ENCODE measurements at places on chromosomes 1 and 21.

GRCh38 chr1:94180650-94181049 is 56.7 kb downstream of the ARHGAP29 start:
- no peak for DNase-seq

- DNase-seq = no peak
These were observed 7.3 kb downstream of the UQCRHL start for GRCh38 chr1:15799928-15800835.

GRCh38 chr1:210446479-210446878 is 117.8 kb downstream of the HHAT start:
- DNase-seq = peak; percentile 75

DNA sequence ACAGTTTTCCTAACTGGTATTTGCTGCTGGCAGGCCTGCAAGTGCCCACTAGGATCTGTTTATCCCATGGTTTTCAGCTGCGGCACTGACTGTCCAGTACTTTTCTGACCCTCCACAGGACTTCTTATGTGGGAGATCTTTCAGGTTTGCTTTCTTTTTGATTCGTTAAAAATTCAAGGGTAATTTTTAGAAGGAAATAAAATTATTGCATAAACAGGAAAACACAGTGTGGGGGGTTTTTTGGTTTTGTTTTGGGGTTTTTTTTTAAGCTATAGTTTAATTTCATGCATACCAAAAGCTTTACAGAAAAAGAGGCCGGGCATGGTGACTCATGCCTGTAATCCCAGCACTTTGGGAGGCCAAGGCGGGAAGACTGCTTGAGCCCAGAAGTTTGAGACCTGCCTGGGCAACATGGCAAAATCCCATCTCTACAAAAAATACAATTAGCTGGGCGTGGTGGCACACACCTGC is 3.6 kb downstream of the NIBAN1 start:
- no peak for DNase-seq

DNA sequence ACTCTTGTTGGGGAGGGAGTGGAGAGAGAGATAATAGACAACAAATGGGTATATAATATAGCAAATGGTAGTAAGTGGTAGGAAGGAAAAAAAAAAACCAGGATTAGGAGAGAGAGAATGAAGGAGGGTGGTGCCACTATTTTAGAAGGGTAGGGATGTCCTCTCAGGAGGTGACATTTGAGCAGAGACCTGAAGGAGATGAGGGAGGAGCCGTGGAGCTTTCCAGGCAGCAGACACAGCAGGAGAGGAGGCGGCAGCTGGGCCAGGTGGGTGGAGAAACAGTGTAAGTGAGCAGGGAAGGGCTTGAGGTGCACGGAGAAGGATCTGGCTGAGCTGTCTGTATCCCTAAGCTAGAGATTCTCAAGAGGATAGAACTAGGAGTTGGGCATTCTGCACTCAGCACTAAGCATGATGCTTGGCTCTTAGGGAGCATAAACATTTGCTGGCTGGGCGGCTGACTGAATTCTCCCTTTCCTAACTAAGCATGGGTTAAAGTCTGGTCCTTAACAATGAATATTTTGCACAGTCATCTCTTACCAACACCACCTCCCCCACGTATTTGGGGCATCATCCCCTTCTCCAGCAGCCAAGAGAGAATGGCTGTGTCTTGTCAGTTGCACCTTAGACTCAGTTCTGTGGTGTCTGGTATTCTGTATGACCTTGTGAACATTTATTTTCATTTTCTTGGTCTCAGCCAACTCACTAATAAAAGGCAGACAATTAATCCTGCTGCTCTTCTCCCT is 27.6 kb upstream of the SARS1 start:
- DNase-seq = no peak

DNA sequence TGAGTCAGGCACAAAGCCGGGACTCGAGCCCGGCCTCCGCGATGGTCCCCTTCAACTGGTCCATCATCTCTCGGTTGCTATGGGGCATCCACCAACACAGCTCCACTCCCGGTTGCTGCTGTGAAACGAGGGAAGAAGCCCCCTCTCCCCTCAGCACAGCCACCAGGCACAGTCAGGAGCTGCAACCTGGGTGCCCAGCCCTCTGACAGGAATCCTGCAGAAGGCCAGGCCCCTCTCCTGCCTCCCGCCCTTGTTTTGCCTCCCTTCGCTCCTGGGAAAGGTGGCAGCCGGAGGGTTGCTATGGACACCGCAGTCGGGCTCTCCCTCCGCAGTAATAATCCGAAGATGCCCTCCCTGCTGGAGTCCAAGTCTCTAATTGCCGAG is 8.9 kb upstream of the KCNN3 start:
- DNase-seq = no peak

DNA sequence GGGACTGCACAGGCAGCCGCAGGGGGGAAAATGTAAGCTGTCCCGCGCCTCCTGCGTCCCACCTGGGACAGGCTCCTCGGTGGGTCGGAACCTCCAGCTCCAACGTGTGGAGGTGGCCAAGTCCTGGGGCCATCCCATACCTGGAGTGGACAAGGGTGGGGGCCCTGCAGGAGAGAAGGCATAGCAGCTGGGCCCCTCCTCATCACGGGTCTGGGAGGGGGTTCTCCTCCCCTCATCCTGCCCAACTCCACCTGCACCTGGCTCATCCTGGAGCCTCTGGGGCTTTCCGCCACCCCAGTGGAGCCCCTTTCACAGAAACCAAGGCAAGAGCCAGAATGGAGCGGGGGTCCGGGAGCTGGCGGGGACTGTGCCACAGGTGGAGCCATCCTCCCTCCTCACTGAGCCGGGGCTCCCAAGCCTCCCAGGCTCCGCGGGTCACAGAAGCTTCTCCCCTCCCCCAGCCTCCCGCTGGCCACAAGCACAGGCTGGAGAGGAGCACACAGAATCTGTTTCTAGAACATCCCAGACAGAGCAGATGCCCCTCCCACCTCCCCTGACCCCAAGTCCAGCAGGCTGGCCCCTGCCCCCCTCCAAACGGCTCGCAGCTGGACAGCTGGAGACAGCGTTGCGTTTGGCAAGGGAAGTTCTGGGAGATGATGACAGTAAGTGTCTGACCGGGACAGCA is 65.8 kb downstream of the MEGF6 start:
- DNase-seq = no peak

- DNase-seq = peak; percentile 90
These were observed at the start of gene GPATCH3 for GRCh38 chr1:26900001-26900814. TSS of gene GPATCH3 (minus strand) at chr1:26900467. CDS start at chr1:26900442, 25 bp downstream.

- DNase-seq = peak; percentile 27
These were observed 22.8 kb upstream of the LBR start for GRCh38 chr1:225450491-225451191.

GRCh38 chr1:20847611-20848080 is 60.5 kb upstream of the HP1BP3 start:
- no peak for DNase-seq

DNA sequence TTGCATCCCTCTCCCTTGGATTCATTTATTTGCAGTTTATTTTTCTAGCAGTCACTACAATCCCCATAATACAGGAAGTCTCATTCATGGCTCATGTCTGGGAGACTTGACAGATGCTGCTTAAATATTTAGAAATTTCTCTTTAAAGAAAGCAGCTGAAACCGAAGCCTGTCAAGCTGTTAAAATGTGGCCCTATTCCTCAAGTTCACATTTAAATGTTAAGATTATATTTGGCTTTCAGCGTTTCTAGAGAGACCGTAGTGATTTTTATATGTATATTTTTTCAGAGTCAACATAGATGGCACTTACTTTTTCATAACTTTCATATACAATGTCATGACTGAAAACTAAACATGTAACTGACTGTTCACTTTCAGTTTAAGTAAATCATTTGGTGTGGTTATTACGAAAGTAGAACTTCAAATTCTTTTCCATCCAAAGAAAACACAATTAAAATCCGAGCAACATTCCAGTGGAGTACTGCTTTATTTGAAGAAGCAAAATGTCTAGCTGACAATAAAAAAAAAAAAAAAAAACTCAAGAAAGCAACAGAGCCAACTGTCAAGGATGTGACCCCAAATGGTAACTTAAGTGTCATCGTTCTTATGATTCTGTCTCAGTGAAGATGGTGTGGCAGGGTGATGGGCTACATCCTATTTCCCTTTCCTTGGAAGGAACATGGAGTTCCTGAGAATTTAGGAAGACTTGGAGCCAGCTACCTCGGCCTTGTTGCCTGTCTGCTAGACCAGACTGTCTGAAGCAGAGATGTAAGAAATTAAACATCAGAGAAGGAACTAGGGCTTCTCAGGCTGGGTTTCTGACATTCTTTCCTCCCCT is 37.8 kb downstream of the MIS18A start:
- no peak for DNase-seq

DNA sequence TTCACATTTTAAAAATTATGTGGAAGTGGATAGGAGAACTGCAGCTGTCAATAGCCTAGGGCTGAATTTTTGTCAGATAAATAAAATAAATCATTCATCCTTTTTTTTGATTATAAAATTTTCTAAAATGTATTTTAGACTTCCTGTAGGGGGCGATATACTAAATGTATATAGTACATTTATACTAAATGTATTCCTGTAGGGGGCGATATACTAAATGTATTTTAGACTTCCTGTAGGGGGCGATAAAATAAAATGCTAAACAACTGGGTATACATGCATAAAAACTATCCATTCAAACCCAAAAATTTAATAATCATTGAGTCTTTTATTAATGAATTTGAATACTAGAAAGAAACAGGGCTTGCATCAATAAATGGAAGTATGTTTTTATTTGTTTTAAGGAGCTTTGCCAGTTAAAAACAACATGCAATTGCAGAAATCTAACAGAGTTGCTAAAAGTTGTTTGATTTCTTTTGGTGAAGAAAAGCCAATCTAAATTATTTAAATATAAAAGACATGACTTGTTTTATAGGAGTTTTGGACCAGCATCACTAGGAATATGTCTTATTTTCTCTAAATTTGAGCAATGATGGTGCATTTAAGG is 31.4 kb downstream of the CLCA1 start:
- DNase-seq = no peak

DNA sequence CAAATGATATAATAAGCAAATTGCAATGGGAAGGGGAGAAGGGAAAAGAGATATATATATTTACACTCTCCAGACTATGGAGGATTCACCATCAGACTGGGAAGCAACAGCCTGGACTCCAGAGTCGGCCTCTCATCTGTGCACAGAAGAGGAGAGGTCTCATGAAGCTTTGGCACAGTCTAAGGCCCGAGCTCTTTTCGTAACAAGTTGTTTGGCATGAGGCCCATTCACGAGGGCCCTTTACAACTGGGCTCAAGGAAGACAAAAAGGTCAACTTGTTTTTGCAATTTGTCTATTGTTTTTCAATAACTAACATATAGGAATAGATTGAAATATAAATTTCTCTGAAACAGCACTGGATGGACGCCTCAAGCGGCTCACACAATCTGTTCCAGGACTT is 66.7 kb upstream of the AJAP1 start:
- DNase-seq = no peak

- no peak for DNase-seq
These were observed 1485.7 kb downstream of the KCNT2 start for GRCh38 chr1:195122497-195122896.

- DNase-seq = no peak
These were observed 30.3 kb downstream of the CAPN8 start for GRCh38 chr1:223635236-223635635.

- no peak for DNase-seq
These were observed 1.4 kb upstream of the USP21 start for GRCh38 chr1:161157867-161158266.

GRCh38 chr1:109161858-109162606 is 48.1 kb downstream of the ELAPOR1 start:
- peak; percentile 15 for DNase-seq

GRCh38 chr1:181139631-181140061 is 51.1 kb downstream of the IER5 start:
- DNase-seq = no peak

- no peak for DNase-seq
These were observed 83.9 kb downstream of the USP24 start for GRCh38 chr1:55131218-55131617.

GRCh38 chr1:28535180-28535579 is 17.7 kb upstream of the TRNAU1AP start:
- no peak for DNase-seq

DNA sequence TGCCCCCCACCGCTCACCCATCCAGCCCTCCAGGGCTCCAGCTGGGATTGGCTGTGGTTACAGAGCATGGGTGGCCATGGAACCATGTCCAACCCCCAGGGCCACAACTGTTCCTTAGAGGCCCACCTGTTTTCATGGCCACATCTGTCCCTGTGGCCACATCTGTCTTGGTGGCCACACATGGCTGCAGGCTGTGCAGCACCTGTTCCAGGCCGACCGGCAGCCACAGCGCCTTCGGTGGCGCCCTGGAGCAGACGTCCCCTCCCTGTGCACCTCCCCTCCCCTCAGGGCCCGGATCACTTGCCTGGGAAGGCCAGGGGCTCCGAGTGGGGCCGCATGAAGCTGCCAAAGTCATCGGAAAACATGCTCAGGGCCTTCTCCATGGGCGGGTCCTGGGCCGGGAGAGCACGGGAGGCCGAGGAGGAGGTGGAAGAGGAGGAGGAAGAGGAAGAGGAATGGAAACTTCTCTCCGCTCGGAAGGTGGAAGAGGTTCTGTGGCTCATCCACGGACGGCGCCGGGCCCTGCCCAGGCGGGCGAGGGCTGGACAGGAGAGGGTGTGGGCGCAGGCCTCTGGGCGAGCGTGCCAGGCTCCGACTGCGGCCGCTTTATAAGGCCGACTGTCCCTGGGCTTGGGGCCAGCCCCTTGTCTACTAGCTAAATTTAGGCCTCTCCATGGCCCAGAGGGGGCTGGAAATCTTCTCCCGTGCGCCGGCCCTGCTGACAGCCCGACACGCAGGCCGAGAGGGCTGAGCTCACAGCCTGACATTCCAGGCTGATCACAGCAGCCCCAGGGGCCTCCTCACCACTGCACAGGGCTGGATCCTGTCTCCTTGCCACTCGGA is at the start of gene HSPB7:
Gene HSPB7, minus strand, starts transcription at position 583 of the 843 bp plus-strand sequence. Its CDS starts 80 bp downstream, at position 503.
- DNase-seq = no peak

GRCh38 chr1:10432910-10433700 is 2.9 kb downstream of the CENPS start:
- no peak for DNase-seq

GRCh38 chr1:203366476-203366875 is 15.6 kb upstream of the FMOD start:
- no peak for DNase-seq

DNA sequence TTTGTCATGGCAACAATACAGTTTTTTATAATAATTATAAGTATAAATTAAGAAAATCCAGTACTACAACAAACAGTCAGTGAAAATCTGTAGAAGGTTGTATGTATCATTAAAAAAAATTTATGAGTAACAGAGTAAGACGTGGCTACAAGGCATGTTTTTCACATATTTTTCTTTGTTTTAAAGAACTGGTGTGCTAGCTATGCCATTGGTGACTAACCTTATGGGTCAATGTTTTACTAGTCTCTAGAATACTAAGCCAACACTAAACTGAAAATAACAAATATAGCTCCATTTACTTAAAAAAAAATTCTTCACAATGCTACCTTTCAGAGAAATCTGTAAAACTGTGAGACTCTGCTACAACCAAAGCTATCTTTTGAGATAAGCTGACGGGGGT is 261.5 kb downstream of the ADGRL2 start:
- no peak for DNase-seq

GRCh38 chr1:10339815-10340214 is 59.0 kb upstream of the PGD start:
- no peak for DNase-seq

- no peak for DNase-seq
These were observed 39.4 kb downstream of the VAV3 start for GRCh38 chr1:107925565-107925964.

GRCh38 chr21:25934771-25935224 is 200.0 kb downstream of the GABPA start:
- peak; percentile 2 for DNase-seq

GRCh38 chr1:41874151-41874719 is 44.5 kb downstream of the HIVEP3 start:
- DNase-seq = no peak
